ENCODE measurements at places on chromosomes 5 and 9.

- DNase-seq, result no peak
These were observed 11.3 kb downstream of the STOM start for GRCh38 chr9:121358751-121359150.

- no peak for DNase-seq
These were observed 506 bp downstream of the ZBTB6 start for GRCh38 chr9:122912671-122912963.

GRCh38 chr5:130116462-130116861, 212.2 kb downstream of the CHSY3 start:
- DNase-seq, result no peak

GRCh38 chr5:164188733-164189148, 683.3 kb downstream of the MAT2B start:
- no peak for DNase-seq

GRCh38 chr5:36323926-36324781, 22.5 kb upstream of the RANBP3L start:
- no peak for DNase-seq

Measured in M059J (cell line).